ENCODE measurements at places on chromosomes 5 and 9. TPM values are rescaled to one million over a fixed set of nuclear protein-coding genes. Genes with fewer than 3 reads are reported as not detected.
A peak's percentile ranks its signal among the peaks of the same experiment; 100 is the strongest.

The SGTB gene
- 19.5 TPM for total RNA-seq

DNA sequence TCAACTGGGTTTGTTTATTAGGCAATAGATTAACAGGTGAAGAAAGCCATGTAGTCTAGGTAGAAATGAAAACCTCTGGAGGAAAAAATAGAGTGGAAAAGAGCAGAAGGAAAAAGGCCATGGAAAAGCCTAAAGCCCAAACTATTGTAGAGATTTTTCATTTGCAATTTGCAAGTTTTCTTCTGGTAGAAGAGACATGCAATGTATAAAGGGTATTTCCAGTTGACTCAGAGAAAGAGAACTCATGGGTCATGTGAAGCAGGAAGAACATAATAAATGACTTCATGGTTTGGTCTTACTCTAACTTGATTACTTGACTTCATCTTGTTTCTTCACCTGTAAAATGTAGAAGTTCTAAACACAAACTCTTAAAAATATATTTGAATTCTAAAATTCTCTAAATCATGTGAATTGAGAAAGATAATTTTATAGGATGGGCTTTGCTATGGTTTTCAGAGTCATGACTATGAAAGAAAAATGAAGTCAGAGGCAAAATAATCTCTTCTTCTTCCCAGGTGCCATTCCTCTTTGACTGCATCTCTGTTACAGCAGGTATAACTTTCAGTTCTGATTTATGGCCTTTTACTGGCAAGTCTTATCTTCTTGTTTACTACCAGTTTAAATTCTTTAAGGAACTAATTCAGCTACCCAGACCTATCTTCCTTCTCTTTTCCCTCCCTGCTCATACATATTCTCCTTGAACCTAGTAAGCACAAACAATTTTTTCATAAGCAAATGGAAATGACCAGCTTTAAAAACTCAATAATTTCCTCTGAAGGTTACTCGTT, 47.7 kb upstream of the TMC1 start:
- no peak for DNase-seq
- H3K36me3 ChIP-seq, result no peaks in the 10 kb centered on the region
- no peaks in the 10 kb centered on the region for H3K27me3 ChIP-seq
- peak overlapping the region; percentile 83 for H3K27ac ChIP-seq
- no peak overlapping the region for H3K4me3 ChIP-seq
- peaks cover 32% of the 10 kb centered on the region for H3K4me1 ChIP-seq

DNA sequence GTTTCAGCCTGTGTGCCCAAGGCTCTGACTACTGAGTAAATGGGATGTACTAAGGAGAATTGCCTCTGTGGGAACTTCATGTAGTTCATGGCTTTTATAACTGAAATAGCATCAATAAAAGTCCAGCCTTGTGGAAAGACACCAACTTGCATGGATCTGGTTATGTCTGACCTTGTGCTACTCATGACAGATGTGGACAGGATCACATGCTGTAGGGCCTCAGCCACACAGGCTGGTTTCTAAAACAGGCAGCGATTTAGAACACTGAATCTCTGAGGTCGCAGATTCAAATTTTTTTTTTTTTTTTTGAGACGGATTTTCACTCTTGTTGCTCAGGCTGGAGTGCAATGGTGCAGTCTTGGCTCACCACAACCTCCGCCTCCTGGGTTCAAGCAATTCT, 66.5 kb upstream of the SPIN1 start:
- H3K27ac ChIP-seq, result peak overlapping the region; percentile 22
- H3K36me3 ChIP-seq, result no peaks in the 10 kb centered on the region
- peak; percentile 12 for DNase-seq
- peaks cover 3% of the 10 kb centered on the region for H3K27me3 ChIP-seq
- H3K4me3 ChIP-seq, result no peak overlapping the region

- no peak overlapping the region for H3K4me3 ChIP-seq
- H3K27me3 ChIP-seq, result peaks cover 45% of the 10 kb centered on the region
Measured at GRCh38 chr5:140075371-140075770, 32.3 kb upstream of the NRG2 start.
